ENCODE measurements at places on chromosomes 1 and 21.

DNA sequence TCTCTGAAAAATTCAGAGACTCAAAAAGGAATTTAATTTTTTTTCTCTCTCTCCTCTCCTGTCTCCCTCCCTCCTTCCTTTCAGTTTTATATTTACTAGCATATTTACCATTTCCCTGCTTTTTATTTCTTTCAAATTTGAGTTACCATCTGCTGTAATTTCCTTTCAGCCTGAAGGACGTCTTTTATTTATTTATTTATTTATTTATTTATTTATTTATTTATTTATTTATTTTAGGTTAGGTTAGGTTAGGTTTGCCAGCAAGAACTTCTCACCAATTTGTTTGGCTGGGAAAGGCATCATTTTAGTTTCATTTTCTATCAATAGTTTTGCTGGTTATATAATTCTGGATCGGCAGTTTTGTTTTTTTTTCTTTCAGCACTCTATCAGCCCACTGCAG lies 231.7 kb upstream of the ZRANB2 start:
- no peak for DNase-seq

DNA sequence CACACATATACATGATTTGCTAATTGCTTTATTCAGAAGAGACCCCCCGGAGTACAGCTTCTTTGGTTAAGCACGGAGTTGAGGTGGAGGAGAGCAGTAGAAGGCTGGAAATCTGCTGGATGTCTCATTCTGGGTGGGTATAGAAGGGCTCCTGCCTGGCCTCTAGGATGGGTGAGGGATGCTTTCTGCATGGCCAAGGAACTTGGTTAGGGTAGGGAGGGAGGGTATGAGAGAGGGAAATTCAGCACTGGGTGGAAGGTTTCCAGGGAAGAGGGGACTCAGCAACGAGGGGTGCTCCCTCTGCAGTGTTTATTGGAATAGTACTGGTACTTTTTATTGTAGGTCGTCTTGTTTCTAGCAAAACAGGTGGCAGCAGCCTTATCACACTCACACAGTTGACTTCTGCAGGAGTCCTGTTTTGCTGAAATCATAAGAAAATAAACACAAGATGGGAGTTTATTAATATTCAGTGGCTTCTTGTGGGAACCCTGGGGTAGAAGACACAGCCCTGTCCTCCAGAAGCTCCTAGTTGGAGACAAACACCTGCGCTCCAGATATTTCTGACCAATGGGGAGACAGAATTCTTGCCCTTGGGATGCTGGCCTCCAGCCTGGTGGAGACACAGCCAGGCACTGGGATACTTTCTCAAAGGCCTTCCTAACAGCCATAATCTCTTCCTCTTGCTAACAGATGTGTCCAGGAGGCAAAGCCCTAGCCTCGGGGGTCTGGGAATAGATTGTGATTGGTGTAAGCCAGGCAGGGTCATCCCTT lies 3.8 kb downstream of the PLA2G2A start:
- no peak for DNase-seq

GRCh38 chr1:6861075-6861724 lies 75.9 kb downstream of the CAMTA1 start:
- DNase-seq = no peak

DNA sequence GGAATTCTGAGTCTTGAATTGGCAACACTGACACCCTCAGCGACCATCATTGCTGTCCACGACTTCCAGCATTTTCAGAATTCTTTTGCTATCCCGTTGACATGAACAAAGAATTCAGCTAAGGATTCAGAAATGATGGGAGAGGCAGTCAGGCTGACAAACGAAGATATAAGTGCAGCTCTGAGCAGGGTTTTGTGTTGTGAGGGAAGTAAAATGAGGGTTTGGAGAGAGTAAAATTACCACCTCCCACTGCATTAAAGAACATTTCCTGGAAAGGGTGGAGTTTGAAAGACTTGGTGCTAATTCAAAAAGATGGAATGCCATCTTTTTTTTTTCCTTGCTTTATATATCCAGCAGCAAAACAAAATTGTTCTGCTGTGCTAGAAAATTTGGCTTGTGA lies 4.9 kb upstream of the ELK4 start:
- no peak for DNase-seq

DNA sequence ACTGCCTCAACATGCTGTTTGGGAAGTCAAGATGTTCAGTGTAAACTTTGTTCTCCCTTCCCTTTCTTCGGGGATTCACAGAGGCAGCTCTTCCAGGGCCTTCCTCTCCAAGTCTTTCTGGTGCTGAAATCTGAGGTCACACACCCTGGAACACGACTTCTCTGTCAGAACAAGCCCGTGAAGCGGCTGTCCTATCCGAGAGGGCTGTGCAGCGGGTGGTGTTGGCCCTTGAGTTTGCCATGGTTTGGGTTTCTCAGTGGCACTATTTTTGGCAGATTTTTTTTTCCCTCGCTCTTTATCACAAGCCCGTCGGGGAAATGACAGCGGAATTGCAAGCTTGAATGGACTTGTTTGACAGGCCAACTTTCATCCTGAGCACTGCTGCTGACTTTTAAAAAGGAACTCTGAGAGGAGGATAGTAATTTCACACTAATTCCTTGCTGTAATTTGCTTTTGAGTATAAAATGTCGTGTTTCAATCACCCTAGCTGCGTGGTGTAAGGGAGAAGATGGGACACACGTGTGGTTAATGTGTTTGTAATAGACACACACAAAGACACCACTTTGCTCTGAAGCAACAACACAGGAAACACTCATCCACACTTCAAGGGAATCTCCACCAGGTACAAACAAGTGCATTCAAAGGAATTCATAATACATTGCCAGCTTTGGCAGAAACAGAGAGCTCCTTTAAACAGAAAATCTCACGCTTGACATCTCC lies 60.1 kb upstream of the TARBP1 start:
- no peak for DNase-seq

- no peak for DNase-seq
These were observed 223.5 kb downstream of the HMCN1 start for GRCh38 chr1:185957441-185958363.

DNA sequence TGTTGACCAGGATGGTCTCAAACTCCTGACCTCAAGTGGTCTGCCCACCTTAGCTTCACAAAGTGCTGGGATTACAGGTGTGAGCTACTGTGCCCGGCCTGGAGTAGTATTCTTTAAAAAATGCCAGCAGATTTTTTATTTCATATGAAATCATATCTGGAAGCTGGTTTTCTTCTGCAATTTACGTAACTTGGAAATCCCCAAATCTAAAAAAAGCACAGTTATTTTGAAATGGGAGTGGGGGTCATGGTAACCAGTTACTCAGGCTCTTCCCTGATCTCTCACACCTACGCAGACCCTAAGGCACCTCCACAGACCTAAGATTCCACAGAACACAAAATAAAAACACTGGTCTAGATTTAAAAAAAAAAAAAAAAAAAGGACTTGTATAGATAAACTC lies 219.8 kb downstream of the DAB1 start:
- no peak for DNase-seq

- peak; percentile 20 for DNase-seq
These were observed 1.4 kb downstream of the WDR26 start for GRCh38 chr1:224433041-224433691.

DNA sequence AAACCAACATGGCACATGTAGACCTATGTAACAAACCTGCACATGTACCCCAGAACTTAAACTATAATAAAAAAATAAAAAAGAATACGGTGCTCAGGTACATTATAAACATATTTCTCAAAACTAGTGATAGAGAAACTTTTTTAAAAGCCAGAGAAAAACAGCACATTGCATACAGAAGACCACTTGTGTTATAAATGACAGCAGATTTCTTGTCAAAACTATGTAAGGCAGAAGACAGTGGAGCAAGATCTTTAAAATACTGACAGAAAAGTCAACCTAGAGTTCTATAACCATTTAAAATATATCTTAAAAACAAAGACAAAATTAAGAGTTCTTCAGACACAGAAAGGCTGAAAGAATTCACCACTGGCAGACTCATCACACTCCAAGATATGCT lies 144.7 kb downstream of the NEGR1 start:
- no peak for DNase-seq

GRCh38 chr1:64579767-64580166 lies 109.8 kb downstream of the CACHD1 start:
- no peak for DNase-seq

GRCh38 chr1:107739201-107739600 lies 225.8 kb downstream of the VAV3 start:
- DNase-seq = no peak

GRCh38 chr1:87108814-87109411 lies 194.5 kb downstream of the HS2ST1 start:
- DNase-seq = no peak

- DNase-seq = no peak
These were observed 69.7 kb upstream of the SPAG17 start for GRCh38 chr1:118254491-118255425.

Measured in effector memory CD4-positive, alpha-beta T cell (primary cell).